ENCODE measurements at places on chromosomes 13 and 19.

GRCh38 chr19:43643326-43643725 lies 3.7 kb upstream of the CADM4 start:
- no peak for DNase-seq

GRCh38 chr19:17076543-17076991 lies 990 bp downstream of the MYO9B start:
- DNase-seq: peak; percentile 31

DNA sequence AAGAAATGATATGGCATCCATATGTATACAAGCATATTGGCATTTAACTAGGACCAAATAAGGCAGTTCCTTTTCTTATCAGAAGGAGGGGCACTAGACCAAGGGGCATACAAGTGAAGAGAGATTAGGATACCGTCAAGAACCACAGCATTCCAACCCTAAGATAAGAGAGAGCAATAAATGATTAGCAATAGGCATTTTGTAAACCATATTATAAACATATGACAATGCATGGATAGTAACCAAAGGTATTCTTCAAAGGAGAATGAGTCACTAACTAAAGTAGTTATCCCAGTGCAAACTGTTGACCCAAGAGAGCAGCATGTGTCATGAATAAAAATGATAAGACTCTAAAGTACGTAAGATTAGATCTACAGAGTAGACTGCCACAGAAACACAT lies 500.9 kb upstream of the HTR2A start:
- no peak for DNase-seq

GRCh38 chr13:99412856-99413255 lies 88.4 kb upstream of the TM9SF2 start:
- no peak for DNase-seq

- DNase-seq: no peak
Measured at GRCh38 chr19:2453431-2454025, 3.2 kb downstream of the LMNB2 start.

DNA sequence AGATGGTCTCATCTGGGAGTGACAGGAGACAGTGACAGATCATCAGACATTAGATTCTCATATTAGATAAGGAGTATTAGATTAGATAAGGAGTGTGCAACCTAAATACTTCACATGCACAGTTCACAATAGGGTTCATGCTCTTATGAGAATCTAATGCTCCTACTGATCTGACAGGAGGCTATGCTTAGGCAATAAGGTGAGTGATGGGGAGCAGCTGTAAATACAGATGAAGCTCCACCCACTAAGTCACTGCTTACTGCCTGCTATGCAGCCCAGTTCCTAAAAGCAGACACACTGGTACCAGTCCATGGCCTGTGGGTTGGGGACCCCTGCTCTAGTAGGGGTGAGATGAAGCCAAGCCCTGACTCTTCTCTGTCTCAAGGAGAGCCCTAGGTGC lies 10.0 kb upstream of the IGFL3 start:
- DNase-seq: no peak

DNA sequence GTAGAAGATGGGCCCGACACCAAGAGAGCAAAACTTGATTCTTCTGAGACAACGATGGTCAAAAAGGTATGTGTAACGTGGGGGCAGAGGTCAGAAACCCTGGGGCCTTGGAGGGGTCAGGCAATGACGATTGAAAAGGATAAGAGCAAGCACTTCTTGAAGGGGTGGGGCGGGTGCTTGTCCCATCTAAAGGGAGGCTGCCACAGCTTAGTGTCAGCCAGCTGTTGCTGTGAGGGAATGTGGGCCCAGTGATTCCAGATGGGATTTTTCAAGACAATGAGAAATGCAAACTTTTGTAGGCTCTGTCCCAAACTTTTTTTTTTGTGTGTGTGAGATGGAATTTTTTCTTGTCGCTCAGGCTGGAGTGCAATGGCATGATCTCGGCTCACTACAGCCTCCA lies 24.5 kb downstream of the SAE1 start:
- no peak for DNase-seq

GRCh38 chr19:15758379-15758778 lies 20.6 kb downstream of the OR10H3 start:
- DNase-seq: no peak

- DNase-seq: no peak
Measured at GRCh38 chr19:50430888-50431342, 1.8 kb upstream of the MYBPC2 start.

GRCh38 chr13:99704390-99704789 lies 203.1 kb downstream of the TM9SF2 start:
- no peak for DNase-seq

GRCh38 chr13:80400865-80401426 lies 60.0 kb upstream of the SPRY2 start:
- DNase-seq: no peak

DNA sequence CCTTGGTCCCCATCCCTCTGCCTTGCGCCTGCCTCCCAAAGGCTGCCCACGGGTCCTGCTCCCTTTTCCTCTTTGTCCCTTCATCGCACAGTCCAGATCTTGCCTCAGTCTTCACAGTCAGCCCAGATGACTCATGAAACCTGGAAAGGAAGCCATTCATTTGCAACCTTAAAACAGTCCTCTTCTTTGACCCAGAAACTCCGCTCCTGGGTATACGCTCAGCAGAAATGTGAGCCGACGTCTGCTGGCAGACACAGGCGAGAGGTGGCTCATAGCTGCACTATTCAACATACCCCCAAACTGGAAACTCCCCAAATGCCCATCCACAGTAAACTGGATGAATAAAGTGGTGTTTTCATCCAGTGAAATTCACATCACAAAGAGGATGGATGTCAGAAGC lies 13.6 kb upstream of the PEPD start:
- no peak for DNase-seq

GRCh38 chr19:42563352-42564210 lies 31.1 kb downstream of the CEACAM8 start:
- DNase-seq: peak; percentile 16

- DNase-seq: peak; percentile 3
Measured at GRCh38 chr13:73060251-73061160, 1.7 kb downstream of the KLF5 start.

GRCh38 chr13:114229506-114229905 lies 5.2 kb upstream of the CDC16 start:
- DNase-seq: no peak

DNA sequence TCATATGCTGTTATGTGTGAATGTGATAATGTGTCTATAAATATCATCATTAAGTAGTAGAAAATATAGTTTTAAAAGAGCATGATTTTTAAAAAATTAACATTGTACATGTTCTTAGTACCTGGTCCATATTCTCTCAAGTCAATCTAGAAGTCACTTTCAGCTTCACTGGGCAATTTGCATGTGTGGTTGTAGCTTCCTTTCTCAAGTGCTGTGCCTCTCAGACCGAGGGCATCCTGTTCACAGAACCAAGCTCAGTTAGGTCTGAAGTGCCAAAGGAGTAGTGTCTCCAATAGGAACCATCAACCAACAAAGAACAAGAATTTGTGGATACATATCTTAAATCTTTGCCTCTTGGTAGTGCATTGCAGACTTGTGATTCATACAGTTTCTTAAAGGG lies 541.8 kb upstream of the SLC10A2 start:
- no peak for DNase-seq

DNA sequence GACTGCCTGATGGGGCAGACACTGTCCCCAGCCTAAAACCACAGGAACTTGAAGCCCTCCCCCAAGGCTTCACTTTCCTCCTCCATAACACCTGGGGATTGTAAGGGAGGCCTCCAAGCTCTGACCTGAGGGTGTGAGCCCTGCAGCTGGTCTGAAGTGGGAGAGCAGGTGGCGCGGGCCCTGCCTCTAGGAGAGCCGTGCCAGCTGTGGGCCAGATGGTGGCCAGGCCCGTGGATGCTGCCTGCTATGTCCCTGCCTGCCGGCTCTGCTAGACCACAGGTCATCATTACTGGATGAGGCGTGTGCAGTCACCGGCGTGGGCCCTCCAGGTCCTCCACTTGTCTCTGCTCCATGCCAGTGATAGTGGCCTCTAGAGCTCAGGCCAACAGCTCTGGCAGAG lies 3.5 kb upstream of the KLHL26 start:
- no peak for DNase-seq

DNA sequence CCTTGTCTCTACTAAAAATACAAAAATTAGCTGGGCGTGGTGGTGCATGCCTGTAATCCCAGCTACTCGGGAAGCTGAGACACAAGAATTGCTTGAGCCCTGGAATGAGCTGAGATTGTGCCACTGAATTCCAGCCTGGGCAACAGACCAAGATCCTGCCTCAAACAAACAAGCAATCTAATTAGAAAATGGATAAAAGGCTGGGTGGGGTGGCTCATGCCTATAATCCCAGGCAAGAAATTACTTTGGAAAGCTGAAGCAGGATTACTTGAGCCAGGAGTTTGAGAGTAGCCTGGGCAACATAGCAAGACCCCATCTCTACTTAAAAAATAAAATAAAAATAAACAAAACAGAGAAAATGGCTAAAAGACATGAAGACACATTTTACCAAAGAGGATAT lies 77.0 kb downstream of the CAB39L start:
- no peak for DNase-seq

DNA sequence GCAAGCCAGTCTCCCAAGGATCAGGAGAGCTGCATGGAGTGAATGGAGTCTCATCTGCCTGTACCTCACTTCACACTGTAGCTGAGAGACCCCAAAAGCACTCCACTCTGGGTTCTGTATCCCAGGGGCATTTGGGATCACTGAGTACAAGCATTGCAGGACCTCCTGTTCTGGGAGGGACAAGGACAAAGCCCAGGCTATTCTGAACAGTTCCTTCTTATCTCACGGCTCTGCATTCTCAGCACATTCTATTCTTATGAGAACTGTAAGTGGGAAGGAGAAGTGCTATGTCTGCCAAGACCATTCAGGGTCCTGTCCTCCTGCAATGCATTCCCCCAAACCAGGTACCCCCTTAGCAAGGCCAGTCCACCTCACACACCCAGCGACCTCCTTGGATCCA lies 42.8 kb downstream of the RNF6 start:
- no peak for DNase-seq

- peak; percentile 9 for DNase-seq
Measured at GRCh38 chr13:32164622-32165268, 133.2 kb downstream of the FRY start.

- no peak for DNase-seq
Measured at GRCh38 chr13:101231751-101232428, 184.4 kb downstream of the NALCN start.

- no peak for DNase-seq
Measured at GRCh38 chr13:53138376-53139036, 109.9 kb downstream of the OLFM4 start.

DNA sequence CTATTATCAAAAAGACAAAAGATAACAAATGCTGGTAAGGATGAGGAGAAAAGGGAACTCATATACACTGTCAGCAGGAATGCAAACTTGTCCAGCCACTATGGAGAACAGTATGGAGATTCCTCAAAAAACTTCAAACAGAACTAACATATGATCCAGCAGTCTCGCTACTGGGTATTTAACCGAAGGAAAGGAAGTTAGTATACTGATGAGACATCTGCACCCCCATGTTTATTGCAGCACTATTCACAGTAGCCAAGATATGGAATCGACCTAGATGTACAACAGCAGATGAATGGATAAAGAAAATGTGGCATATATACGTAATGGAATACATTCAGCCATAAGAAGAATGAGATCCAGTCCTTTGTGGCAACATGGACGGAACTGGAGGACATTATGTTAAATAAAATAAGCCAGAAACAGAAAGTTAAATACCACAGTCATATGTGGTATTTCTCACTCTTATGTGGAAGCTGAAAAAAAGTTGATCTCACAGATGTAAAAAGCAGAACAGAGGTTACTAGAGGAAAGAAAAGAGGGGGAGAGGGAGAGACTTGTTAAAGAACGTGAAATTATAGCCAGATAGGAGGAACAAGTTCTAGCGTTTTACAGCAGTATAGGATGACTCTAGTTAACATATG lies 83.2 kb downstream of the RUBCNL start:
- no peak for DNase-seq

DNA sequence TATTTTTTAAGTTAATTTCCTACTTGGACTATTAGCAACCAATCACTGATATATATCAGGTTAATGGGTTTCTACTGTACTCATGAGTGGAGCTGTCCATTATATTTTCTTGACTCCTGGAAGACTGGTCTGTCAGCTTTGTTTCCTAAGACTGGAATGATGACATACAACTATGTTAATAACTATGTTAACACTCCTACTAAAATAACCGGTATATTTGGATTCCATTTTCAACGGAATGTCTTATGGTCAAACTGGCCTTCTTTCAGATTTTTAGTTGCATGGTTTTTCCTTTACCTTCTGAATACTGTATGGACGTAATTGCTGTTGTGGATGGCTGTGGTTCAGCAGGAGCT lies 45.8 kb upstream of the GPI start:
- no peak for DNase-seq

Measured in activated naive CD8-positive, alpha-beta T cell treated with anti-CD3 and anti-CD28 coated beads, Interleukin-2, amount 50 U/mL, for 24 hours (primary cell).